Kidney glomerular epithelial cell (primary cell): ENCODE measurements at places on chromosomes 16 and 17.
A peak's percentile ranks its signal among the peaks of the same experiment; 100 is the strongest.

GRCh38 chr17:59381716-59382570 is 50.5 kb downstream of the YPEL2 start:
- DNase-seq, result no peak

DNA sequence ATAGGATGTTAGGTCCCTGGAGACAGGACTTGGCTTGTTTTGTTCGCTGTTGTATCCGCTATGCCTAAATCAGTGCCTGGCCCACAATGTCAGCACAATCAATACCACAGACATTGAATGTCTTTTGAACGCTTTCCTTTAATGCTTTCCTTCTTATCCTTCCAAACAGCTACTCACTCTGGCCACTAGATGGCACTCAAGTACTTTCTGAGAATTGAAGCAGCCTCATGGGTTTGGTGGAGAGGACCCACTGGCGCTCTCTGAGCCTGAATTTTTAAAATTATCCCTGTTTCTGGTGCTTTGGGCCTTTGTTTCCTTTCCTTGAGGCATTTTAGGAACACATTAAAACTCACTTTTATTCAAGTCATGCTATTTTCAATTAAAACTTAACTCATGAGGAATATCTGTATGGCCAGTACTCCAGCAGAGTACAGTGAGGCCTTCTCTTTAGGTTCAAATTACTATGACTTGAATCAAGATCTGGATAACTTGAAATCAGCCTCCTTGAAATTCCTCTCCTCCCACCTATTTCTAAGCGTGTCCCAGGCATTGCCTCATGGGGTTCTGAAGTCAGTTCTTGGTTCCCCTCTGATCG is 3.2 kb upstream of the NLRP1 start:
- DNase-seq, result peak; percentile 69

GRCh38 chr16:2857451-2858244 is at the start of gene PRSS22:
Gene PRSS22, minus strand, starts transcription at chr16:2858170. Its CDS starts 66 bp downstream, at chr16:2858104.
- no peak for DNase-seq

DNA sequence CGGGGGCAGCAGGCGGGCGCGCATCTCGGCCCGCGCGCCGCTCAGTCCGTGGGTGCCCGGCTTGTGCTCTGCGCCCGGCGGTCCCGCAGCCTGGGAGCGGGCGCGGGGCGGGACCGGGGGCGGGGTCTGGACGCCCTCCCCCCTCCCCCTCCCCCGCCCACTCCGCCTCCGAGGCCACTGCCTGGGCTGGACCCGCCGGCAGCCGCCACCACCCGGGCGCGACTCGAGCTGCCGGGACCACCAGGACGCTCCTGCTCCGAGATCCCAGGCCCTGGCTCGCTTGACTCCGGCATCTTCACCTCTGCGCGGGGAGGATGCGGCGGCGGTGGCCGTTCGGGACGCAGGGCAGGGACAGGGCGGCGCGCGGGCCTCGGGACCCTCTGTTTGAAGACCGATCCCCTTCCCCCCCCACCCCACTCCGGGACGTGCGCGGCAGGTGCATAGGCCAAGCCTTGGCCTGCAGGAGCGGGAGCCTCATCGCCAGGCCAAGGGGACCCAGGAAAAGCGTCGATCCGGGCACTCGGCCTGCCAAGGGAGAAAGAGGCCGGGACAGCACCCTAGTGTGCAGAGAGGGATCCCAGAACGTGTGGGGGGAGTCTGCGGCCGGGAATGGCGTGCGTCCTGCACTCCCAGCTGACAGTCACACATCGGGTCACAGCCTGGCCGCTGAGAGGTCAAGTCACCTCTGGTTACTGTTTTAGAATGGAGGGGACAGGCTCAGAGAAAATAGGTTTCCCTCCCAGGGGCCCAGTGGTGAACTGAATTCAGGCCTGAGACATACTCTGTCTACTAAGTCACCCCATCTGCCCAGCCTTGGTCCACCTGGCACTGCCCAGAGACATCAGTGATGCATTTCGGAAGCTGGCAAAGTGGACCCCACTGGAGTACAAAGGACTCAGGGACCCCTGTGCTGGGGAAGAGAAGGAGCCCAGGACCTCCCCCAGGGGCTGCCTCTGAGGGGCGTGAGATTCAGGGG is at the start of gene HS3ST6:
Gene HS3ST6, minus strand, starts transcription at position 65 of the 976 bp plus-strand sequence. CDS start 92 bp downstream, outside the sequence.
- no peak for DNase-seq

DNA sequence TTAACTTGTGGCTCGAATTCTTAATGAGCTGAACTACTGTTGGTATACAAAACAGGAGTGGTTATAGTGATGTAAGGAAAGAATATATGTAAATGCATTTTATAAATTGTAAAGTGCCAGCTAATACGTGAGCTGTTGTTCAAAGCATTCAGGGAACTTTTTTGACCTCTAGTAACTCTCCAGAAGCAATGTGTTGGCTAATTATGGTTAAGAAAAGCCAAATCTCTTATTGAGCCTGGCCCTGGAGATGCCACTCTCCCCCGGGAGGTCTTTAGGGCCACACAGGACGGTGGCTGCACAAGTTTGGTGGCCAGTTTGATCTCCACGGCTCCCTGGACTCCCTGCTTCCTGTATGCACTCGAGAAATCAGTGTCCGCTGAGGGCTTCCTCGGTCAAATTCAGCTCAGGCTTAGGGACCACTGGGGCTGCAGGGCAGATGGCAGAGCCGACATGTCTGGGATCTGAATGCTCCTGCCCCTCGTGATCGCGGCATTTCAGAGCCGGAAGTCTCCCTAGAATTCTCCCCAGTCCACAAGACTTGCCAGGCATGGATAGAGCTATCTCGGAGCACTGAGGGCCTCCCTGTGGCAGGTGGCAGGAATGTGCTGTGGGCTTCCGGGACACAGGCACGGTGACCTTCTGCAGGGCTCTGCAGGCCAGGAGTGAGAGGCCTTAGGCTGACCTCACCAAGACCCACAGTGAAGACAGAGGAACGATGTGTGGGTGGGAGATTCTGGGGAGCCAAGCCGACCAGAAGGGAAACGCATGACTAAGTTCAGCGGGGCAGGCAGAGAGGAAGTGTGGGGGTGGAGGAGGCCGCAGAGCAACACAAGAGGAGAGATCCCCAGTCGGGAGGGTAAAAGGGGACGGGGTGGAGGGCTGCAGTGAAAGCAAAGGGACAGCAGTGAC is 18.6 kb upstream of the PITPNM3 start:
- DNase-seq, result peak; percentile 53

DNA sequence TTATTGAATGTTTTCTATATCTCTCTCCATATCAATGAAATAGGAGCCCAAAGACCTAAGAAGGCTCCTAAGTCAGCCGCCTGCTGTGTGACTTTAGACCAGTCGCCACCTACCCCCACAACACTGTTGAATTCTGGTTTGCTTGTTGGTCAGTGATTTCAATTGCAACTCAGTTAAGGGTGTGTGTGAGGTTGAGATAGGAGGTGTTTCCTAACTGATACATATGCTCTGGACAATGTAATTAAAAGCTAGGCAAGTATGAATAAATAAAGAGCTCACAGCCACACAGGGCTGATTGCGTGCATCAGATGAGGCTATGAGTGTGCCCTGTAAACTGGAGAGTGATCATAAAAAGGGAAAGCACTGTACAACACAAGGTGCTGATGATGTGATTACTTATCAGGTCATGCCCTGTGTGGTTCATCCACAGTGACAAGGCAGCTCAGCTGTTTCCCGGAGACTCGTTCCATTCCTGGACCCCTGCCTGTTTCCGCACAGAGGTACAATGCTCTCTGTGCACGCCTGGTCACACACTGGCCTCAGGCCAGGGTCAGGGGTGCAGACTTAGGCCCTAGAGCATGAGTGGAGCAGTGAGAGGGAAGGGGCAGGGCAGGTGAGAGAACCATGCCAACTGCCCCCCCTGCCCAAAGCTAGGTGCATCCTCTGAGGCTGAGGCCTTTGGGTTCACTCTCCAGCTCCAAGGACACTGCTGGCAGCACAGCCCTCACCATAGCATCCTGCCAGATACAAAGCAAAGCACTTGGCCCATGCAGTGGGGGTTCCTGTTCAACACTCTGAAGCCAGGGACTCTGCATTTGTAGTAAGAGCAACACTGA is 3.3 kb upstream of the KRT35 start:
- DNase-seq, result peak; percentile 57

DNA sequence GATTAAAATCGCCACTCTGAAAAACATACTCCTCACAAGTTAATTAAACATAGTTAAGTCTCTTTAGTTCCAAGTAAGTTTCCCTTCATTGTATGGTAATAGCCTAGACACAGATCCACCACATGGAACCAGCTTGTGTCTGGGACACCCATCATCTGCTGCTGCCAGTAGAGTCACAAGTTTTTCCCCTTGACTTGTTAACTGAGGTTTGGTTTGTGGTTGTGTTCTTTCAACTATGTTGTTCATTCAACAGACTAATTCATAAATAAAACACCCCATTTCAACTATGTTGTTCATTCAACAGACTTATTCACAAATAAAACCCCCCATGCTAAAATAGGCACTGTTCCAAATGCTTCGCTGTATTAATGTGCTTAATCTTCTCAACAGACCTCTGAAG is 24.4 kb downstream of the YWHAE start:
- no peak for DNase-seq

GRCh38 chr16:29742683-29743275 is 3.0 kb downstream of the C16orf54 start:
- DNase-seq, result no peak

DNA sequence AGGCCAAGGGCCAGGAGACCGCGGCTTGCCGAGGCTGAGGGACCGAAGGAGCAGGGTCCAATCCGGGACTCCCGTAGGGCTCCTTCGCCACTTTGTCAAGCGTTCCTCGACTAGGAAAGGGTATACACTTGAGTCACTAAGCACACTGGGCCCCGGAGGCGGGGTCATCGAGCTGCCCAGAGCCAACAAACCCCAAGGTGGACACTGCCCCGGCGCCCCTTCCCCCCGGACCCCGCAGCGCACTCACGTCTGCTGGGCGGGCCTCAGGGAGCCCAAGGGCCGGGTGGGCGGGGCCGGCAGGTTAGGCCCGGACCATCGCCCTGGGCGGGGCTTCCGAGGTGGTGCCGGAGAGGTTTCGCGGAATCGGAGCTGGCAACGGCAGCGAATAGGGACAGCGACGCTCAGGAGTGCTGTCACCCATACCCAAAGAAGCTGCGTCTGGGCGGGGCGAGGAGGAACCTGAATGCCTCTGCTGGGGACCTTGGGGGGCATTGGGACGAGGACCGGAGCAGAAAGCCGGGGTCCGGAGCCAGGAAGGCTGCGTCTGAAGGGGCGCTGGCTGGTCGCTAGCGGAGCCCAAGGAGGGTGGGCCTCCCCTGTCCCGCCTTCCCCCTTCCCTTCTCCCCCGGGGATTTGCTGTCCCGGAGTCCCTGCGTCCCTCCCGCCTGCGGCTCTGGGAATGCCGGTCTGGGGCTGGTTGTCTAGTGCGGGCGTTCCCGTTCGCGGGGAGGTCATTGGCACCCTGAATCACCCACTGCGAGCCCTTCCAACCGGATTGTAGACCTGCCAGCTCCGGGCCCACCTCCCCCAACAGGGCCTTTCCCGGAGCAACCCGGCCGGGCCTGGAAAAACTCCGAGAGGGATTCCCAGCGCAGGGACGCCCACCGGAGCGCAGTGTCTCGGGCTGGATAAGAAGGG is 118.2 kb upstream of the SMURF2 start:
- DNase-seq, result no peak

- DNase-seq, result no peak
Observed at GRCh38 chr16:5762362-5762761, 664.8 kb upstream of the EEF2KMT start.

DNA sequence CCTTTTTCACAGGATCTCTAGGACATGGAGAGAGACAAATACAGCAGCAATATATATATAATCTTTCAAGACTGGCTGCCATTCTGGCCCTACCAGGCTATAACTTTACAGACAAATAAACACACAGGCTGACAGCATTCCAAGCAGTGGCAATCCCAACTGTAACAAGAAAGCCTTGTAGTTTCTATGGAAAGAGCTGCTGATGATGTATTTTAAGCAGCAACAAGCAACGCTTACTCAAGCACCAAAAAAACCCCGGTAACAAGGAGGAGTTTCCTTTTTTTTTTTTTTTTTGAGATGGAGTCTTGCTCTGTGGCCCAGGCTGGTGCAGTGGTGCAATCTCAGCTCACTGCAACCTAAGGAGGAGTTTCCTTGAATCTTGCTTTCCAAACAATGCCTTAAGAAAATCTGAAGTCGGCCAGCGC is 23.2 kb downstream of the LSM12 start:
- no peak for DNase-seq

DNA sequence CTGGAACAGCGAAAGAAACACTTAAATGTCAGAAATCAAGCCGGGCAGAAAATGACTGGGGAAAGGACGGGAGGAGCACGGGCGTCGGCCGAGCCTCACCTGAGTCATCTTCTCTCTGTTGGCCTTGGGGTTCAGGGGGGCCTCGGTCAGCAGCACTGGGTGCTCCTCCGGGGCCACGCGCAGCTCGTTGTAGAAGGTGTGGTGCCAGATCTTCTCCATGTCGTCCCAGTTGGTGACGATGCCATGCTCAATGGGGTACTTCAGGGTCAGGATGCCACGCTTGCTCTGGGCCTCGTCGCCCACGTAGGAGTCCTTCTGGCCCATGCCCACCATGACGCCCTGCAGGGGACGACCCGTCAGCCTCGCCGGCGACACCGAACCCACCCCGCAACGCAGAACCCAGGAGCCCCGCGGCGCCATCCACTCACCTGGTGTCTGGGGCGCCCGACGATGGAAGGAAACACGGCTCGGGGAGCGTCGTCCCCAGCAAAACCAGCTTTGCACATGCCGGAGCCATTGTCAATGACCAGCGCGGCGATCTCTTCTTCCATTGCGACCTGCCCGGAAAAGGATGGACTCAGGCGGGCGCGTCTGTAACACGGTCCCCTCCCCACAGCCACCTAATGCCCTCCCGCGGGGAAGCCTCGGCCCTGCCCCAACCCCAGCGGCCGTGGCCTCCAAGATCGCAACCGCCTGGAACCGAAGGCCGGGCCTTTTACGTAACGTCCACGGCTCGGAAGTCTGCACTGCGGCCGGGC is 616 bp downstream of the ACTG1 start:
- DNase-seq, result no peak

GRCh38 chr17:41529491-41529915 is 1.4 kb upstream of the KRT19 start:
- DNase-seq, result no peak

GRCh38 chr16:85777583-85778310 is 21.6 kb downstream of the EMC8 start:
- no peak for DNase-seq

- DNase-seq, result no peak
Observed at GRCh38 chr17:6567528-6568183, 11.3 kb upstream of the PITPNM3 start.

- DNase-seq, result no peak
Observed at GRCh38 chr16:65106757-65107156, 15.1 kb downstream of the CDH11 start.

DNA sequence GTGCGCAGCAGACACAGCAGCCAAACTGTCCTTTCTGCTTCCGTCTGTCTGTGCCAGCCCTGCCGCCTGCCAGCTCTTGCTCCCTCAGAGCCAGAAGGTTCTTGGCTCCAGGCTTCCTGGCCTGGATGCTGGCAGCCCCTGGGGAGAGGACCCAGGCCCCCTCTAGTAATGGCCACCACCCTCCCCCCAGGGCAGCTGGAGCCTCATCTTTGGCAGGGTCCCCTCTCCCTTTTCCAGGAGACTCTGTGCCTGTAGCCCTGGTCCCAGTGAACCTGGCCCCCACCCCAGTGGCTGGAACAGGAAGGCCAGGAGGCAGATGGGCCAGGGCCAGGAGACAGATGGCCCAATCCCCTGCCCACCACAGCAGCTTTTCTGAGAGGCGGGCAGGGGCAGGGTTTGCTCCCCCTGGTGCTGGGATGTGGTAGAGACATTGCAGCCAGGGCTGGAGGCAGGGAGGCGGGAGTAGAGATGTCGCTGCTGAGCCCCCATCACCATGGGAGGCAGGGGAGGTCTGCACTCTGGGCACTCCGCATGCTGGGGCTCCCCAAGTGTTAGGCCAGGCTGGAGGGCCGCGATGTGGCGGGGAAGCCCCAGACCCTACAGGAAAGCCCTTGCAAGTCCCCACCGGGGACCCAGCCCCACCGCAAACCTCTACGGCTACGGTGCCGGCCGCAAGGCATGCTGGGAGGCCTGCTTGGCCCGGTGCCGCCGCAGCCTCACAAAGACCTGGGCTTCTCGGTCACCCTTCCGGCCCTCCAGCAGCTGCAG is 16.7 kb downstream of the UNC13D start:
- DNase-seq, result no peak
